GM20000 (cell line): ENCODE measurements at places on chromosomes 1 and 21.

- DNase-seq, result no peak
Measured at GRCh38 chr21:14817311-14817710, 247.5 kb downstream of the NRIP1 start.

DNA sequence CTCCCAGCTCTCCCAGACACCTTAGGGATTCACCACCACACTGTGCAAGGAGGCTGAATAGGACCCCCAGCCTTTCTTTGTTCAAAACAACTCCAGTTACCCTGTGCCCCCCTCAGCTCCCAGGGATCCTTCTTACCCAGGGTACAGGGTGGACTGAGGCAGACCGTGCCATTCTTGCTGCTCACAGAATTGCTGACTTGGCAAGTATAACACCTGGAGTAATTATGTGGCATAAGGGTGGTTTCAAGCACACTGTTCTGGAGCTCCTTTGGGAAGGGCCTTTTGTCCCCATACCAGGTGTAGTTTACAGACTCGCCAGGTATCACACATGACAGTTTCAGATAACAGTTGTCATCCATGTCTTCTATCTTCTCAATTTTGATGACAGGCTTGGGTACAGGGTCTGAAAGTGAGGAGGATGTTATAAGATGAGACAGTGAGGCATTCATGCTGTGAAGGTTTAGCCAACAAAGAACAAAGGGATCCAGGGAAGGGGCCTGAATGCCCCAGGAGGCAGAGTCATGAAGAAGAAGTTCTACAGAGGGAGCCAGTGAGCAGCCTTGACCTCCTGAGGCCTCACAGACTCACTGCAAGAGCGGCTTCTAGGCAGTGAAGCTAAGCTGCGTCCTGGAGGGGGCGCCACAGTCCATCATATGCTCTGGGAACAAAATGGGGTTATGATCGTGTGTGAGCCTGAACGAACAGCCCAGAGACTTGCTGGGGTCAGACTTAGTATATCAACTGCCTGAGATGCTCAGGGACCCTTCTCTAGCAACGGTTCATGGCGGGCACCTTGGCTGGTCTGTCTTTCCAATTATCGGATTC is 30.3 kb downstream of the CD48 start:
- DNase-seq, result peak; percentile 56

- no peak for DNase-seq
Measured at GRCh38 chr1:59497616-59498015, 200.7 kb downstream of the FGGY start.

- DNase-seq, result no peak
Measured at GRCh38 chr1:177770096-177770495, 199.8 kb downstream of the SEC16B start.

DNA sequence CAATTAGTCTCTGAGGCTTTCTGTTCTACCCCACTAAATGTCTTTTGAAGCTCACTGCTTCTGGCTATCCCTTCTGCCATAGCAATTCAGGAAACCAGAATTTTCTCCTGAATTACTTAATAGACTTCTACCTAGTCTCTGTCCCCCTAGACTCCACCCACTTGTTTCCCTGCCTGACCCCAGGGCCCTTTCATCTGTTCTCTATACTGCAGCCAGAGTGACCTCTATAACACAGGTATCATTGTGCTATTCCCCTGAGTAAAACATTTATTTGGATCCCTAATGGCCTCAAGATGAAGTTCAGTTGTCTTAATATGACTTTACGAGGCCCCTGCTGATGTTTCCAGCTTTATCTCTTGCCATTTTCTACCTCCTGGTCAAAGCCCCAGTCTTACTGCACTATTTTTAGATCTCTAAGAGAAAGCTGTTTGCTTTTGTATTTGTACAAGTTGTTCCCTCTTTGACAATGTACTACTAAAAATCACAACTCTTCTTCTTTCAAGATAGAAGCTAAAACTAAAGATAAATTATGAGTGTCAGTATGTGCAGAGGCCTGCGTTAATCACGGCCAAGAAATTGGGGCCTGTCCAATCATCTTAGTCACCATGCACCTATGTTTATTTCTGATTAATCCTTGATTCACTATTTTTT is 54.5 kb downstream of the ATP1B1 start:
- DNase-seq, result no peak

DNA sequence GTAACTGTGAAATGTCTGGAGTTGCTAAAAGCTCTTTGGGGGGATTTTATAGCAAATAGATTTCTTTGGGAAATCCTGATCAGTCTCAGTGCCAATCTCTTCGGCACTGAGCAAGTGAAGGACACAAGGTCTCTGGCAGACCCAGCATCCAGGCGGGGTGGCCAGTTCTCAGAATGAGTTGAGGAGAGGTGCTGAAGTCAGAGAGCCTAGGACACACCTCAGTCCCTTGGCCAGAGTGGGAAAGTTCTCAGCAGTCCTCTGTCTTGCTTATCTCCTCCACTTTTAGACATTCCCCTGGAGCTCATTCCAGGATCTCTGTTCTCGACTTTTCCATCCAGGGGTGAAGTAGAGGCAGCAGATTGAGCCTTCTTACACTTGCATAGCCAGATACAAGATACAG is 6.7 kb downstream of the HLX start:
- no peak for DNase-seq

- DNase-seq, result no peak
Measured at GRCh38 chr1:99133756-99134500, 129.3 kb upstream of the PLPPR5 start.

GRCh38 chr21:41626021-41626420 is 118.1 kb upstream of the TMPRSS2 start:
- no peak for DNase-seq

DNA sequence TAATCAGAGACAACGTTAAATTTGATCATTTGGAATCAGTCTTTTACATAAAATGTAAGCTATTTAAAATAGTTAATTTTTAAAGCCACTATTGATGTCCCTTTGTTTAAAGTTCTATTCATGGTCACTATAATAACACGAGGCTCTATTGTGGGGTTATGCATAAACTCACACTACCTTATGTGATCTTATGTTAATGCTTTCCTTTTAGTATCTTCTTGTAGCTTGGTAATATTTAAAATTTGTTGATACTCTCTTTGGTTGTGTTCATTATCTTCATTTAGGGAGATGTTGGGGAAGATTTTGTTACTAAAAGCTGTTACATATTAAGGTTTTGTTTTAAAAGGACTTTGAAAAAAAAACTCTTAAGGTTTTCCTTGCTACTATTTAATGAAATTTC is 1.2 kb downstream of the B3GALT2 start:
- no peak for DNase-seq

GRCh38 chr1:1000357-1001056 is 610 bp upstream of the HES4 start:
- DNase-seq, result peak; percentile 93

DNA sequence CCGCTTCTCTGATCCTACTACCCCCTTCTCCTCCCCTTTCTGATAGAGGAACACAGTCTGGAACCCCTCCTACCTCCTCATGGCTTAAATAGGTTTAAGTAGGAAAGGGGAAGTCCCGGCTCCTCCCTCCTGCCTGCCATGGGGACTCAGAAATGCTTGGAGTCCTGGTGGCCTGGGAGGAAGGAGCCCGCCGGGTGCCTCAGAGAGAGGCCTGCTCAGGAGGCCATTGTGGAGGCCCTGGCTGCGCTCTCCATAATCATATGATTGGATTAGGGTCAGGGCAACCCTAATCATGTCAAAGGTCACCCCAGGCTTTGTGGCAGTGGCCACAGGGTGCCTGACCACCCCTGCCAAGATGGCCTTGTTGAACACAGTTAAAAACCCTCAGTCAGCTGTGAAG is 29.0 kb downstream of the WNT3A start:
- DNase-seq, result no peak

GRCh38 chr1:162676750-162677149 is 44.5 kb downstream of the DDR2 start:
- DNase-seq, result no peak

DNA sequence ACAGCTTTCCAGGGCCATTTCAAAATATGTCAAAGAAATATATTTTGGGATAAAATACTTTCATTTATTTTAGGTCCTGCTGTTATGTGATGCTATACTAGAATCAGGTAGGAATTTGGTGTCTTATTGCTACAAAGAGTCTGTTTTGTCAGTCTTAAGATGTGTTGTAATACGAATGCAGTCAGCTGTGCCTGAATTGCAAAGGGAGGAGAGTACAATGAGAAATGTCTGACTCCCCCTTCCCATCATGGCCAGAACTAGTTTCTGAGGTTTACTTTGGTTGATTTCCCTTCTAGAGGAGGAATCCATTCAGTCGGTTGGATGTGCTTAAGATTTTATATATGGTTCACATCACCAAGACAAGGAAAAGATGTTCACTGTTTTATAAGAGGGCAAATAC is 75.7 kb upstream of the TNFSF18 start:
- DNase-seq, result no peak

GRCh38 chr1:78834201-78834741 is 172.3 kb downstream of the ADGRL4 start:
- DNase-seq, result peak; percentile 21

DNA sequence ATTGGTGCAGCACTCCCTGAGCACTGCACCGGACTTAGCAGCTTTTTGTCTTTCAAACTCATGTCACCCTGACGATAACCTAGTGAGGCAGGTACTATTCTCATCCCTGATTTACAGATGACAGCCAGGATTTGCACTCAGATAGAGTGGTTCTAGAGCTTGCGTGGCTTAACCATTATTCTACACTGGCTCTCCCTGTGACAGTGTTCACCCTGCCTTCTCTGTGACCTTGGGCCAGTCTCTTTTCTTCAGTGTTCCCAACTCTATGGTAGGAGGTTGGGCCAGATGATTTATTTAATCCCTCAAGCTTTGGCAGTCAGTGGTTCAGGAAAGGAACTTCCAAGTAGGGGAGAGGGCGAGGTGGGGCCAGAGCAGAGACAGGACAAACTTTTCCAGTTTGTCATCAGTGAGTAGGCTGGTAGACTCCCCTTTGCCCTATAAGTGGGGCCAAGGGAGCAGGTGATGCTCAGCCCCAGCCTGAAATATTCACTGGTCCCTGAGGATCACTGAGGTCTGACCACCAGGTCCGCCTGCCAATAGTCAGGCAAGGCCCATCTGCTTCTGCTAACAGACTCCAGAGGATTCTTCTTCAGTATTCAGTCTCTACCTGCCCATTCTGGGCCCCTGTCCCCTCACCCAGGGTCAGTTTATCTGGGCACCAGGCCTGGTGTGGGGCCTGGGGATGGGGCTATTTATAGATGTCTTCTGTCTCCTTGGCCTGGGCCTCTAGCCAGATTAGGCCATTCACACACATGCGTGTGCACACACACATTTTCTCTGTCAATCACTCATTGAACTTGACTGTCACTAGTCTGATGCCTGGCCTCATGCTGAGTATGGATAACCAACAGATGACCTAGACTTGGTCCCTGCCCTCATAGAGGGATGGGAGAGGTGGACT is 8.8 kb upstream of the FABP3 start:
- DNase-seq, result no peak

DNA sequence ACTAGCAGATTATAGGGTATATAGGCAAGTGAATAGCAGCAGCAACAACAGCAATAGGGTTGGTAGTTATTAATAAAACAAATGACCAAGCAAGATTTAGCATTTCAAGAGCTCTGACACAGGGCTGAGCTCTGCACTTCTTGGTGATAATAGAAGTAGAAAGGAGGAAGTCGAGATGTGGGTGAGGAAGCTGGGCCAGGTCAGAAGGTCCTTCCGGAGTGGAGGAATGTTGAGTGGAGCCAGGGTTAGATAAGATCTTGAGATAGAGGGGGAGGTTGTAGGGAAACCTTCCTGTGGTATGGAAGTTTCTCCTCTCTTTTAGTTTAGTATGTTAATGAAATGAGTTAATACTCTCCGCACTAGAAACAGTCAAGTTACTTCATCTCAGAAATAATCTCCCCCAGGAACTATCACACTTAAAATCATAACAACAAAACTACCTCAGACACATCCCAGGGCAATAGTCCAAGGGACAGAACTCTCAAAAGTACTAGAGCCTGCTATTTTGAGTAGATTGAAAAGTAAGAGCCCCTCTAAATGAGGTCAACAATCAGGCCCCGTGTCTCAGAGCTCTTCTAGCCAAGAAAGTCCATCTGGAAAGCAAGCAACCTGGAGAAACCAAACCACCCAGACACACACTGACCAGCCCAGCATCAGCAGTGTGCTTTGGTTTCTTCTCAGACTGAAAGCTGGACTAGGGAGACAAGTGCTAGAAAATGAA is 45.4 kb upstream of the ATP1B1 start:
- DNase-seq, result no peak

GRCh38 chr1:27429029-27429425 is 36.6 kb downstream of the GPR3 start:
- no peak for DNase-seq

- DNase-seq, result peak; percentile 79
Measured at GRCh38 chr1:27366411-27367159, at the start of gene MAP3K6. Gene MAP3K6 (minus strand): TSS chr1:27366961. CDS start chr1:27366597, 364 bp downstream.

- no peak for DNase-seq
Measured at GRCh38 chr1:56666112-56666608, 21.0 kb downstream of the PRKAA2 start.

GRCh38 chr1:164703960-164704411 is 145.0 kb downstream of the PBX1 start:
- no peak for DNase-seq

DNA sequence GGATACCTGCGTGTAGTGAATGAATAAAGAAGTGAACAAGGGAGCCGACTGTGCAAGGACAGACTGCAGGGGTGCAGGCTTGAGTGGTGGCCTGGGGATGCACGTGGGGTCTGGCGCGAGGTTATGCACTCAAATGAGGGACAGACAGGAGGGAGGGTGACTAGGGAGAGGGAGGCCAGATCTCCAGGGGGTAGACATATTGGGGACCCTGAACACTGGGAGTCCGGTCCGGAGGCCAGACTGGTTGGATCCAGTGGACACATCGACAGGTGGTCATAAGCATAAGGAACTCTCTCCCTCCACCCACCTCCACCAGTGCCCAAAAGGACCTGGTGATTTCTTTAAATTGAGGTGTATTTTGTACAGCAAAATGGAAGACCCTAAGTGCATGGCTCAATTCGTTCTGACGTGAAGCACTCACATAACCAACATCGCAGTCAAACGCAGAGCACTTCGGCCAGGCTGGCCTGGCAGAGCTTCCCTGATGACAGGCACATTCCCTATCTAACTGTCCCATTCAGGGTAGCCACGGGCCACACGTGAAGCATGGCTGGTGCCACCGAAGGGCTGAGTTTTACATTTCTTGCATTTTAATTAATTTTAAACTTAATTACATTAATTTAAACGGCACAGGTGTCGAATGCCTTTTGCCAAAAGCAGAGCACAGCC is 14.0 kb downstream of the WNT3A start:
- no peak for DNase-seq

GRCh38 chr21:46317710-46318463 is 5.8 kb downstream of the C21orf58 start:
- no peak for DNase-seq

DNA sequence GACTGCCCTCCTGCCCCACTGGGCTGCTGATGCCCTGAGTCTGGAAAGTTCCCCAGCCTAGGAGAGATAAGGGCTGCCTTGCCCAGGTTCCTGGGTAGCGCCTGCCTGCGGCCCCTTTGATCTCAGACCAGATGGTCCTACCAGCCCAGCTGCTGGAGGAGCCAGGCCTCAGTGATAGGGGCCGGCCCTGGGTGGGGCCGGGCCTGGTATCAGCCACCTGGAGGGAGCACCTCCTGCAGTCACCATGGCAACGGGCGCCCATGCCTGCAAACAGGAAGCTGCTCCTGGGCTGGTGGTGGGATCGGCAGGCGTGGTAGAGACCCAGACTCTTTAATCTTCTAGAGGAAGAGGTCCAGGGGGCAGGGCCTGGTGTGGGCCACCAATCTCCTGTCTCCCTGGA is 119.7 kb upstream of the WNT4 start:
- no peak for DNase-seq

- peak; percentile 49 for DNase-seq
Measured at GRCh38 chr1:226737819-226738420, 1.2 kb downstream of the ITPKB start.
